ENCODE measurements at places on chromosomes 11 and 22. TPM values are rescaled to one million over a fixed set of nuclear protein-coding genes. Genes with fewer than 3 reads are reported as not detected.

Gene CABP7
- total RNA-seq = 3.2 TPM

Gene OR2D2
- 0.49 TPM for total RNA-seq

Gene OR51G1
- not detected for total RNA-seq

Gene NPTXR
- total RNA-seq = 138 TPM

Gene MFNG
- total RNA-seq = 4.3 TPM

Gene SUSD2
- total RNA-seq = 1.1 TPM

Gene MRPL48
- 51.7 TPM for total RNA-seq

Gene USH1C
- total RNA-seq = 45.0 TPM

Gene HBE1
- total RNA-seq = not detected

Gene KCNK7
- total RNA-seq = 4.6 TPM

Gene OR51I1
- total RNA-seq = 0.63 TPM

Gene HEPHL1
- not detected for total RNA-seq

Gene ZNRD2
- total RNA-seq = 40.5 TPM

Gene FZD4
- 11.5 TPM for total RNA-seq

GRCh38 chr11:122112470-122113365, 3.3 kb downstream of the BLID start:
- no peak for DNase-seq

DNA sequence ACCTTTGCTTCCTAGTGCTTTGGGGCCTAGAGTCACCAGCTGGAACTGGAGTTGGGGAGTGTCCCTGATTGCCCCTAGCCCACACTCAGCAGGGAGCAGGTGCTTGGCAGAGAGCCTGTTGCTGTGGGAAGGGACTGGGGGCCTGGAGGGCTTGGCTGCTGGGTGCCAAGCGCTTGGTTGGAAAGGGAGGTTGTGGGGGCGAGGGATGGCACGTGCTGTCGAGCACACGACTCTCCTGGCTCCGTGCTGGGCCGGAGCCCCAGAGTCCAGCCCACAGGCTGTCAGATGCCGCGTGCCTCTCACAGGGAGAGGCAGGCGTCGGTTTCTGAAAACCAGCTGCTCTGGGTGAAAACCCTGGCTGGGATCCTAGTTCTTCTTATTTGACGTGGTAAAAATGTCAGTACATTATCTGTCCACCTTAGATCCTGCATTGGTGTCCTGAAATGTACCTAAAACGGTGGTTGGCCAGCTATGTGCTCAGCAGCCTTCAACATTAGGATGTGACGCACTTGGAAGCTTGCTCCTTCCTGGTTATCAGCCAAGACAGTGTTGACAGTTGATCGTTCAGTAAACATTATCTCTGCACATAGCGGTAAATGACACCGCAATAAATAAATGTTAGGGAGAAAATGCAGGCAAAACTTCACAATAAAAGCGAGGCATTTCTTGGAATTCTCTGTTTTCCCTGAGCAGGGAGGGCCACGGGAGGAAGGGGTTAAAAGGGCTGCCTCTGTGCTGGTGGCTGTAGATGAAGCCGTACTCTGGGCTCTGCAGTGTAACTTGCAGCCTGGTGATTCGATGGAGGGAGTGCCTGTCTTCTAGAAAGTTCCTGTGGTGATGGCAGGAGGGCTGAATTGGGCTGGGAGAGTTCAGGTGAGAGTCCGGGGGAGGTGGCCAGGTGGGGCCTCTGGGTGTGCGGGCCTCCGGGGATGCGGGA, 29.2 kb downstream of the GRAMD4 start:
- peak; percentile 46 for DNase-seq

- DNase-seq = no peak
These were observed at the start of gene TLCD5 for GRCh38 chr11:120324932-120325810. Gene TLCD5 (plus strand): TSS chr11:120325299. CDS start chr11:120327442, 2,143 bp downstream.

GRCh38 chr22:31501738-31502137, 5.4 kb downstream of the SFI1 start:
- DNase-seq = no peak

GRCh38 chr11:7534042-7534378, 20.2 kb downstream of the PPFIBP2 start:
- no peak for DNase-seq

GRCh38 chr11:46308631-46309419, 31.4 kb downstream of the CREB3L1 start:
- peak; percentile 68 for DNase-seq

- DNase-seq = peak; percentile 59
These were observed at the start of gene LRRC10B for GRCh38 chr11:61507962-61508861. Gene LRRC10B (plus strand): TSS chr11:61508749. CDS start chr11:61508999, 250 bp downstream.

- DNase-seq = no peak
These were observed 8.6 kb upstream of the IGLL5 start for GRCh38 chr22:22878801-22879674.

DNA sequence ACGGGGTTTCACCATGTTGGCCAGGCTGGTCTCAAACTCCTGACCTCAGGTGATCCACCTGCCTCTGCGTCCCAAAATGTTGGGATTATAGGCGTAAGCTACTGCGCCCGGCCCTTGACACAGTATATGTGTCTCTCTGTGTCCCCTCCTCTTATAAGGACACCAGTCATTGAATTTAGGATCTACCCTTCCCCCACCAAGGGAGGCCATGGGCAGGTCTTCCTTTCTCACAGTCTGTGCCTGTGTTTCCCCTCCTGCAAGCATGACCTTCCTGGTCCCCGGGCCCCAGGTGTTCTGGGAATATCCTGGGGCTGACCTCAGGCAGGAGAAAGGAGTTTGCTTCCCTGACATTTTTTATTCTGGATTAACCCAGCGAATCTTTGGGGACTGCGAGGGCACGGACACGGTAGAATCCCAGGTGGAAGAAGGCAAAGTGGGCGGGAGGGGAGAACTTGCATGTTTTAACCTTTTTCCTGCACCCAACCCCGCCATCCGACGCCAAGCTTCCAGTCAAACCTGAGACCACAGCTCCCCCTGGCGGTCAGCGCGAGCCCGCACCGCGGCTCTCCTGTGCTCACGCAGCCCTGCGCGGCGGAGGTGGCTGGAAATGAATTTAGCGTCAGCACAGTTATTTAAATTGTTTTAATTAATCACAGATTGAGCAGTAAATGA, 42.1 kb upstream of the ISX start:
- peak; percentile 76 for DNase-seq

GRCh38 chr11:58561394-58562098, 14.1 kb downstream of the LPXN start:
- DNase-seq = no peak

DNA sequence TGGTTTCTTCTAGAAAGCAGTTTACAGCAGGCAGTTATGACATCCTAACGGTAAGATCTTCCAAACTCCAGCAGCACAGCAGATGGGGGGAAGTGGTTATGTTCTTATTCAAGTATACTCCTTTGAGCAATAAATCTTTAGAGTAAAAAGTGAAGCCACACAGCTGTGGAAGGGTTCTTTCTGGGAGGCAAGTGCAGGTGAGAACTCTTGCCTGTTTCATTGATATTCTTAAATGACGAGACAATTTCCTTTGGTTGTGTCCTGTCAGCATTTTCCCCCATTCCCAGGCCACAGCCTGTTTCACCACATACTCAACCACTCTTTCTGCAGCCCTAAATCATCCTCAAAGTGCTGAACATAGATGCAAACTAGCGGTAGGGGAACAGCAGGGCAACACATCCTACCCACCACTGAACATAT, 207.3 kb upstream of the MTNR1B start:
- no peak for DNase-seq

- DNase-seq = no peak
These were observed 839 bp downstream of the LRRN4CL start for GRCh38 chr11:62688491-62688890.

GRCh38 chr22:37517826-37518450, 1.3 kb downstream of the CARD10 start:
- no peak for DNase-seq

GRCh38 chr22:26542831-26543230, 30.6 kb upstream of the TFIP11 start:
- no peak for DNase-seq

- DNase-seq = peak; percentile 37
These were observed 25.7 kb upstream of the HMGXB4 start for GRCh38 chr22:35231585-35232084.

DNA sequence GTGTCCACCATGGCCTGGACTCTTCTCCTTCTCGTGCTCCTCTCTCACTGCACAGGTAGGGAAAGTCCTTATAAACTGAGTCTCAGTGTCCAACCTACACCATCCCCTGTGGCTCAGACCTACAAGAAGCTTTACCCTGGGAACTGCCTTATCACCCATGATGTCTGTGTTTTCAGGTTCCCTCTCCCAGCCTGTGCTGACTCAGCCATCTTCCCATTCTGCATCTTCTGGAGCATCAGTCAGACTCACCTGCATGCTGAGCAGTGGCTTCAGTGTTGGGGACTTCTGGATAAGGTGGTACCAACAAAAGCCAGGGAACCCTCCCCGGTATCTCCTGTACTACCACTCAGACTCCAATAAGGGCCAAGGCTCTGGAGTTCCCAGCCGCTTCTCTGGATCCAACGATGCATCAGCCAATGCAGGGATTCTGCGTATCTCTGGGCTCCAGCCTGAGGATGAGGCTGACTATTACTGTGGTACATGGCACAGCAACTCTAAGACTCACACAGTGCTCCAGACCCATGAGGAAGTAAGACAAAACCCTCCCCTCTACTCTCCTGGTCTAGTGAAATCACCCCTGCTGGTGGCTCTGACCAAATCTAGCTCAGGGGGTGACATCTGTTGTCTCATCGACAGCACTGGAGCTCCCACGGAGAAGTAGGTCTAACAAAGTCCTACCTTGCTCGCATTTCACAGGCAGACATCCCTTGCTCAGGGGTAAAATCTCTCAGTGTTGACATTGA, 74.3 kb downstream of the VPREB1 start:
- no peak for DNase-seq

- no peak for DNase-seq
These were observed 41.7 kb downstream of the KIAA1671 start for GRCh38 chr22:24994070-24994763.

GRCh38 chr11:94928117-94928990, 45.0 kb downstream of the CWC15 start:
- no peak for DNase-seq

DNA sequence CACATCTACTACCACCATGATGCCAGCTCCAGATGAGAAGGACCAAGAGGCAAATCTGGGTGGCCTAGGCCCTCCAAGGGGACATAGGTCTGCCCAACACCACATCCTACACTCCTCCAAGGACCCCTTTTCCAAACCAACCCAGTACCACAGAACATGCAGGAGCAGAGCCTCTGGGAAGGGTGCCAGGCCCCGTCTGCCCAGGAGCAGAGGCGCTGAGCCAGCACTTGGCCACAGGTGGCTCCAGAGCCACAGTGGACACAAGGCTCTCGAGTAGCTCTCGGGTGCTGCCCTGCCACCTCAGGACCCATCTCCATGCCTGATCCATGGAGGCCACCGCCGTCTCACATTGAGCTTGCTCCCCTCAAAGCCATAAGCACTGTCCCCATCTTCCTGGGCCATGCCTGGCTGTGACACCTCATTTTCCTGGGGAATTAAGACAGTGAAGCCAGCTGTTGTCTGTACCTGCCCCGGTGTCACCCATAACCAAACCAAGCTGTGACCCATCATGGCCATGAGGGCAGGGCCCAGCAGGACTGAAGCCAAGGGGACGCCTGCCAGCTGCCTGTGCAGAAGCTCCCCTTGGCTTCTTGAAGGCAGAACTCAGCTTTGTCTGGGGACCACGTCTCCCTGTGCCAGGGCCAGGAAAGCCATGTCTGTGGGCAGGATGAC, 7.4 kb downstream of the MOB2 start:
- DNase-seq = no peak

DNA sequence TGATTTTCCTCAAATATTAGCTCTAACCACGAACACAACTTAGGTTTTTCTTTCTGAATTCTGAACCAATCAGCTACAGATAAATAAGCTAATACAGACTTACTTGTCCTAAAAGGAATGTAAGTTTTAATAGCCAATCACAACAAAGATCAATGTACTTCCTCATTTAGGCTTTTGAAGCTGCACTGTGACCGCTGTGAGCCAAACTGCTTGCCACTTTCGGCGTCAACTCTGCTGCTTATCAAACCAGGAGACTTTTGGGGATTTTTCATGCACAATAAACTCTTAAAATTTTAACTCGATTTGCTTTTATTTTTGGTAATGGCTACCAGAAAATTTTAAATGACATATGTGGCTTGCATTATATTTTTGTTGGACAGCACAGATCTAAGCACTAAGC, 92.5 kb downstream of the TMPRSS5 start:
- DNase-seq = no peak
